Osteocyte (in vitro differentiated cells): ENCODE measurements at places on chromosomes 5 and 9.
A peak's percentile ranks its signal among the peaks of the same experiment; 100 is the strongest.

- DNase-seq, result no peak
Measured at GRCh38 chr9:100219347-100219746, 120.3 kb downstream of the INVS start.

DNA sequence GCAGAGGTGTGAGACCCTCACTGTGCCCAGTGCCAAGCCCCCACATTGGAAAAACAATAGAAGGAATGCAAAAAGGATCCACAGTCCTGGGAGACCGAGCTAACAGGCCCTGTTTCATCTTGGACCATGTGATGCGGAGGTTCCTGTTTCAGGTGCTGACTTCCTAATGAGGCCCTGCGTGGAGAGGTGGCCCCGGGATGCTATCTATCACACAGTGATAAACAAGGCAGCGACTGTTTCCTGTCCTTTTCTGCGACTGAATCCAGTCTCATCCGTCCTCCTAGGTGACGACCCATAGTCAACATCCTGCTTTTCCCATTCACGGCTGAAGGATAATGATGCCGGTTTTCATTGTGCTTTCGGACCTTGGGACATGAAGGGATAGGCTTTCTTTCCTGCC lies 56.4 kb upstream of the BOD1 start:
- DNase-seq, result no peak

GRCh38 chr5:112757468-112758208 lies 20.0 kb downstream of the APC start:
- no peak for DNase-seq

- no peak for DNase-seq
Measured at GRCh38 chr9:35960039-35960655, 2.2 kb upstream of the OR2S2 start.

DNA sequence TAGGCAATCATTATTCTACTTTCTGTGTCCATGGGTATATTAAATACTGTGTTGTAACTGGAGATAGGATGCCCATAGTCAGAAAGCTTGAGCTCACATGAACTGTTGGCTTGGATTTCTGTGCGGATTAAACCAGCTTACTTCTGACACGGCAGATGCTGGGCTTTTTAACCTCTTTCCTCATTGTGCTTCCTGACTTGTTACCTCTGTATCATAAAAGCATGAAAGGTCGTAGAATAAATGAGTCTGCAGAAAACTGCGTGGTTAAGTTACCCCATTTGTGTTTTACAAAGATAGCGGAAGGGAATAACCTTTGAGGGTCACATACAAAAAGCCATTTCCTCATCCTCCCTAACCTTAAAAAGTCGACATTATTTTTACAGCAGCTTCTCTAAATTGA lies 199.5 kb upstream of the DMRT1 start:
- DNase-seq, result no peak

DNA sequence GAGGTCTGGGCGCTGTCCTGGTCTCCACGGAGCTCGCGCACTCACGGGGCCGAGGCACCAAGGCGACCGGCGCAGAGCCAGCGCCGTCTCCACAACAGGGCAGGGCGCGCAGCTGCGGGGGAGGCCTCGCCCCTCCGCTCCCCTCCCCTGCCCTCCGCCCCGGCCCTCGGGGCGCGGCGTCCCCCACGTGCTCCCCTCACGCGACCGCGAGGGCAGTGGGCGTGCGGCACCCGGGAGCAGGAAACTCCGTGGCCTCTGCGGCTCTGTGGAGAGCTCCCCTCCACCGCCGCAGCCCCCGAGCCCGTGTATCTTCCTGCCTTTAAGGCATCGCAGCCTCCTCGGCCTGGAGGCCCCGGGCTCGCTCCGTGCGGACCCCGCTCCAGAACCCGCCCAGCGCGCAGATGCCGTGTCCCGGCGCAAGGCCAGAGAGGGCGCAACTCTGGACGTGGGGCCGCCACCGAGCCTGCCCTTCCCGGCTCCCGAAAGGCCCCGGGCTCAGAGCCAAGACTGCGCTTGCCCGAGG lies 708 bp upstream of the TUBB4B start:
- peak; percentile 91 for DNase-seq

- DNase-seq, result no peak
Measured at GRCh38 chr5:37133939-37134338, 115.2 kb downstream of the CPLANE1 start.

- no peak for DNase-seq
Measured at GRCh38 chr9:104075801-104076753, 18.0 kb upstream of the SMC2 start.

GRCh38 chr5:147397616-147398015 lies 112.3 kb downstream of the DPYSL3 start:
- no peak for DNase-seq

DNA sequence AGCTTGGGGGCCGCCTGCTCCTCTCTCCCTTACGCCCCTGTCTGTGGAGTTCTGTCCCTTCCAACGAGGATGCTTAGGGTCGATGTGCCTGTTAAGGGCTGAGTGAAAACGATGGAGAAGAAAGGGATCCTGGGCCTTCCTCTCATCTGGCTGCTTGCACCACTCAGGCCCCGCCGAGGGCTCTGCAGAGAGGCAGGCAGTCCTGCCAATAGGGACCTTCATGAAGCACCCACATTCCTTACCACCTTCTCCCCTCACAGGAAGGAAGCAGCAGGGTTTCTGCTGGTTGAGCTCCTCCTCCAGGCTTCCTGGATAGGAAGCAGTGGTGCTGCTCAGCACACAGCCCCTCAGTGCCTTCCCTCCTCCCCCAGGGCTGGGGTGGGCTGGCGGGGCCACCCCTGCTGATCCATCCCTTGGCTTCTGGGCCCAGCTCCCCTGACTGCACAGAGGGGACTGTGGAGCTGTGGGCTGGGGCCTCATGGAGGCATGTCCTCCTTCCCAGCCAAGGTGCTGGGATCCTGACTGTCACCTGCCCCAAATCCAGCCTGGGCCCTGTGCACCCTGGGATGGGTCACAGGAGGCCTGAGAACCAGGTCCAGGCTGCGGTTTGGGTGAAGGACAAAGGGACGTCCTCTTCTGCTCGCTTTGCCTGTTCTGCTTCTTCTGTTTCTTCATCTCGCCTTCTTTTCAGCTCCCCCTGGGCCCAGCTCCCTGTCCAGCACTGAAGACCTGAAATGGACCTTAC lies 50.5 kb downstream of the AHRR start:
- peak; percentile 78 for DNase-seq

GRCh38 chr5:40736103-40736875 lies 19.5 kb downstream of the TTC33 start:
- no peak for DNase-seq

GRCh38 chr5:73093943-73094342 lies 26.4 kb upstream of the TMEM171 start:
- no peak for DNase-seq

GRCh38 chr9:133420392-133420827 lies 1.8 kb upstream of the ADAMTS13 start:
- DNase-seq, result no peak

DNA sequence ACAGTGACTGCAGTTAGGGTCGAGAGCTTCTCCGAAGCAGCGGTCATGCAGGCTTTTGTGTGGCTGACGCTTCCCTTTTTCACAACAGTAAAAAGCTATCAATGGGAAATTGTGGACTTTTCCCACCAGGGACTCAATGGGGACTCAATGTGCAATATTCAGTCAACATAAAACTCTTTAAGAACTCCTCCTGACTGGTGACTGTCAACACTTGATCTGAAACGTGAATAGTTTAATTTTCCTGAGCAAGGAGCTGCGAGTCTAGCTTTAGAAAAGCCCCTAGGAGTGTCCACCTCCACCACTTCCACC lies 28.7 kb downstream of the EXOC3 start:
- no peak for DNase-seq

GRCh38 chr5:72988769-72989168 lies 32.9 kb downstream of the FCHO2 start:
- no peak for DNase-seq

DNA sequence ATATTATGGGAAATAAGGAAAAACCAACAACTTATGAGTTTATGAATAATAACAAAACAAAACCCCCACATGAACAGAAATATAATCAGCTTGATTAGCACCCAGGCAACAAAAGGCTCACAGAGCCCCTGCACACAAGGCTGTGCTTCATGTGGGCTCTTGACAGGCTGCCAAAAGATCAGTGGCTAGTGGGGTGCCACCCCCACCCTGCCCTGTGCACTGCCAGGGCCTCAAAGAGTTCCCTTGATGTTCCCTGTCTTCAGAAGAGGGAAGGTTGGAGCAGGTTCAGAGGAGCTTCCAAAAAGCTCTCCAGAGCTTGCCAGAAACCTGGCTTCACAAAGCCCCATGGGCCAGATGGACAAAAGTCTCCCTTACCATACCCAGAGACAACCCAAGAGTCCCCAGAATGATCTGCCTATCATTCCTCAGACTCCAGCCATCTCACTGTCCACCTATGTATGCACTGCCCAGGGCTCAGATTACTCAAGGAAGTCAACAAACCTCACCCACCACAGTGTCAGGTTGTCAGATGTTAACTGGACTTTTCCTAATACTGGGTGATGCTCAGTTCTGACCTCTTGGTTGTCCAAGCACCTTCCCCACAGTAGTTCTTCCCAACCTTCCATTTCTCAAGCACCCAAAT lies 87.5 kb downstream of the SIL1 start:
- DNase-seq, result no peak
